ENCODE measurements at places on chromosomes 2 and 18.

GRCh38 chr18:1296237-1296636 is 391.6 kb downstream of the ADCYAP1 start:
- no peak for DNase-seq

DNA sequence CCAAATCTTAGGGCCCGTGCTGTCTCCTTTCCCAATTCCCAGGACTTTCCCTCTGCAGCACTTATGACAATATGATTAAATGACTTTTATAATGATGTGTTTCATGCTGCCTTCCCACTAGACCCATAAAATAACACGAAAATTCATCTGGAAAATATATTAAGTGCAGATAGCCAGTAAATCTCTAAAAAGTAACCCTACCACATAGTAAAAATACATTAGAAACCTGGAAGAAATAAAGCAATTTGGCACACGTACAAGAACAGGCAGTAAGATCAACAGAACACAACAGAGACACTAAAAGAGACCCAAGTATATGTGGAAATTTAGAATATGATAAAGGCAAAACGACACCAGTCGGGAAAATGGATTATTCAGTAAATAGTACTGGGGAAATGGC is 30.2 kb upstream of the POMC start:
- no peak for DNase-seq

GRCh38 chr2:14902953-14903352 is 270.4 kb downstream of the LRATD1 start:
- DNase-seq: no peak

GRCh38 chr2:122315306-122315705 is 559.9 kb downstream of the TSN start:
- DNase-seq: no peak

GRCh38 chr2:135144343-135144742 is 92.3 kb downstream of the RAB3GAP1 start:
- DNase-seq: no peak

All from stimulated activated CD8-positive, alpha-beta memory T cell treated with anti-CD3 and anti-CD28 coated beads, Interleukin-4, amount 100 ng/mL, for 1 hour (primary cell).